ENCODE measurements at places on chromosomes 1 and 21.

- DNase-seq, result peak; percentile 14
Measured at GRCh38 chr1:26190373-26190987, at the start of gene CATSPER4. Gene CATSPER4 (plus strand): TSS chr1:26190602. CDS start chr1:26190628, 26 bp downstream.

GRCh38 chr1:54819195-54819536 lies 18.0 kb upstream of the TTC22 start:
- no peak for DNase-seq

GRCh38 chr1:29032841-29033240 lies 90.9 kb downstream of the TMEM200B start:
- DNase-seq, result no peak

DNA sequence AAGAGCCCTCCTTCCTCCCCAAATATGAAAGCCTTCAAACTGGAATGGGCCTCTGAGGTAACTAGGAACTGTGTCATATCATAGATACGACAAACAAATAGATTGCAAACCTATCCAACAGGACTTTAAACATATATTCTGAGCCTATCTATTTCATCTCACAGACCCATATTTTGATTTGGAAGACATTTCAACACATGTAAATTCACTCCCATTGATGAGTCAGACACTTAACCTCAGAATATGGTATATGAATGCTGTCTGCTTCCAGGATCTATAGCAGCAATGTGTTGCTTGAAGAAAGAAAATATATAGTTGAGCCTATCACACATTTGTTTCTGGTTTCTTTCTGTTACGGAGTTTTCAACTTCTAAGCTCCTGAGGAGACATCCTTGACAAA lies 221.9 kb upstream of the SAMSN1 start:
- no peak for DNase-seq

GRCh38 chr1:62952596-62952995 lies 168.7 kb downstream of the ATG4C start:
- no peak for DNase-seq

- no peak for DNase-seq
Measured at GRCh38 chr1:22249928-22250680, 107.2 kb upstream of the WNT4 start.

DNA sequence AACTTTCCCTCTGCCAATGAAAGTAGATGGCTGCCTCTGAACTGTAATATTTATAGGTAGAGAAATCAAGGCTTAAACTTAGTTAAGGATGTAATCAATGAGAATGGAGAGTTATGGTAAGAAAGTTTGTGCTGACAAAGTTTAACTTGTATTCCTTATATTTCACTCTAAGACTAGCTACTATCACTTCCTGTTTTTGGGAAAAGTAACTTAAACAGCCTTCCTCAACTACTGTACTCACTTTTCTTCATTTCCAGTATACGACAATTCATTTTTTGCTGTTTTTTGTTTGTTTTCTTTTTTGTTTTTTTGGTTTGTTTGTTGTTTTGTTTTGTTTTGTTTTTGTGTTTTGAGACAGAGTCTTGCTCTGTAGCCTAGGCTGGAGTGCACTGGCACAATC lies 3.7 kb downstream of the RGS18 start:
- DNase-seq, result no peak

GRCh38 chr1:170791941-170792340 lies 128.0 kb downstream of the PRRX1 start:
- DNase-seq, result no peak

- DNase-seq, result no peak
Measured at GRCh38 chr1:164473544-164473943, 85.4 kb upstream of the PBX1 start.
